ENCODE measurements at places on chromosomes 7 and 10.
A peak's percentile ranks its signal among the peaks of the same experiment; 100 is the strongest.

DNA sequence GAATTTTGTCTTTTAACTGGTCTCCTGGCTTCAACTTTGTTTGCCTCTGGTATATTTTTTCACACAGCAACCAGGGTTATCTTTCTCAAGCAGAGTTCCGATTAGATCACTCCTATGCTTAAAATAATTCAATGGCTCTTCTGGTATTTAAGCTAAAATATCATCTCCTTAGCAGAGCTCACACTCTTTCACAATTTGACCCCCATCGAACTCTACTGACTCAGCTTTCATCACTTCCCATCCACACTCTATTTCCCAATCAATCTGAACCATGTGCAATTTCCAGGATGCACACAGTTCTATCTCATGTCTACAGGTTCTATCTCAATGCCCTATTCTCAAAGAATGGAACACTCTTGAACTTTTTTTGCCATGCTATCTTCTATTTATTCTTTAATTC is 809.5 kb downstream of the GRID1 start:
- H3K27ac ChIP-seq = no peak overlapping the region
- H3K27me3 ChIP-seq = no peaks in the 10 kb centered on the region
- no peak overlapping the region for H3K4me3 ChIP-seq
- no peaks in the 10 kb centered on the region for H3K4me1 ChIP-seq
- DNase-seq = no peak

DNA sequence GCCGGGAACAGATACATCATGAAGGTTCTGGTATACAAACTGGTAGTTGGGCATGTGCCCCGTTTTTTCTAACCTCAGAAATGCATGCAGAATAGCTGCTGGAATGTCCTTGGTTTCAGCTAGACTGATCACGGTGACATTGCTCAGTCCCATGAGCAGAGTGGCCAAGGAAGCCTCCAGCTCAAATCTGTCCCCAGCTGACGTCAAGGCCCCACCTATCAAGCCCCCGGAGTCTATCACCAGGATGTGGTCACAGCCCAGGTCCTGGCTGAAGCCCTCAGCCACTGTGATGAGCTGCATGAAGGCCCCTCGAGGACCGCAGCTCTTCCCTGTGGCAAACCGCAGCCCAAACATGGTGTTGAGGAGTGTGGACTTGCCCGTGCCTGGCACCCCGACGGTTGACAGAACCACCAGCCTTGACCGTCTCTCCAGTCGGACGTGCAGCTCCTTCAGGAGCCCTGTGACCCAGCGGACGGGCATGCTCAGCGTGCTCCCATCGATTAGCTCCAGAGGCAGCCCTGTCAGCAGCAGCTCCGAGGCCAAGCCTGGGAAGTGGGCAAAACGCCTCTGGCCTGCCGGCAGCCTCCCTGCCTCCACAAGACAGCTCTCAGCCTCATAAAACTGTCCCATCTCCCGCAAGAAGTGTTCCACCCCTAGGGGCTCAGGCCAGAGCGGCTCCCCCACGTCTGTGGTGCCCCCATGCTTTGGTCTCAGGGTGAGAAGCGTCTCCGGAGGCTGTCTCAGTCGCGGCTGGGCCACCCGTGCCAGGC is 7.8 kb upstream of the MRPS24 start:
- H3K4me3 ChIP-seq = no peak overlapping the region
- H3K27ac ChIP-seq = no peak overlapping the region
- H3K4me1 ChIP-seq = peaks cover 4% of the 10 kb centered on the region

DNA sequence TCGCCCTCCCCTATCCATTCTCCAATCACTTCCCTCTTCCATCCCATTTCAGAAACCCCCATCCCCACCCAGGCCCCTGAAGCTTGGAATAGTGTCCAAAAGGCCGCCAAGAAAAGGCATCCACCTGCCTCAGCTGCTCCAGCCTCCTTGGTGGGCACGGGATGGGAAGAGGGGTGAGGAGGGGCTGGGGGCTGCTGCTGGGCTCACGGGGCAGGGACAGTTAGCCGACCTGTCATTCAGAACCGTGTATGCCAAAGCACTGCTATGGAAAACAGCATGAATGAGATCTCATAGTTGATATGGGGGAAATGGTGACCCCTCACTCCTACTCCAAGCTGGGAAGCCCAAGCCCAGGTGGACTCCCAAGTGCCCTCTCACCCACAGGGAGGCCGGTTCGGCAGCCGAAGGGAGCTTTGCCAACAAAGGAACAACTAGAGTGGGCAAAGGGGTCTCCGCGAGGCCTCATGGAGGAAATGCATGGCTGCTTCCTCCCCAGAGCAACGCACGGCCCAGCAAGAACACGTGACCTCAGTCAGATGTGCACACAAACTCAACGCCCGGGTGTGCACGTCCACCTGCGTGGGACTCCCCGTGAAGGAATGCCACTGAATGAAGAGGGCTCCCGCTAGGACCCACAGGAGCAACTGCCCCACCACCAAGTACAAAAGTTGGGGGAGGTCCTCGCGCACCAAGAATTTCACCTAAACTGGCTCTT is 52.5 kb downstream of the EBF3 start:
- no peak for DNase-seq
- no peaks in the 10 kb centered on the region for H3K4me1 ChIP-seq
- H3K27ac ChIP-seq = no peak overlapping the region
- H3K27me3 ChIP-seq = no peaks in the 10 kb centered on the region
- H3K36me3 ChIP-seq = no peaks in the 10 kb centered on the region

DNA sequence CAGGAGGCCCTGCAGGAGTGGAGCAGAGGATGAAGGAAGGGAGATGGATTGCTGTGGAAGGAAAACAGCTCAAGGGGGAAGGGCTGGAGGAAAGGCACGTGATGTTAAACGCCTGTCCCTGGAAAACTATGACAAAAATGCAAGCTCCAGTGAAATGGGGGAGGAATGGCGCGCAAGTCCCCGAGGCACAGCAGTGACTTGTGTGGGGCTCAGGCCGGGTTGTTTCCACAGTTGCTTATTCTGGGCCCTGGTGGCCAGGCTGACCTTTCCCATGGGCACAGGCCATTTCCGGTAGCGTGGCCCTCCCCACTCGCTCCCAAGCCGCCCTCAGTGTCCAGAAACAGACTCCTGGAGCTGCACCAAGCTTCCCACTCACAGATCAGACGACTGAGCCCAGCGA is 68.1 kb upstream of the PDGFA start:
- H3K36me3 ChIP-seq = peaks cover 50% of the 10 kb centered on the region
- no peak for DNase-seq
- no peaks in the 10 kb centered on the region for H3K27me3 ChIP-seq
- no peaks in the 10 kb centered on the region for H3K4me1 ChIP-seq
- no peak overlapping the region for H3K4me3 ChIP-seq

DNA sequence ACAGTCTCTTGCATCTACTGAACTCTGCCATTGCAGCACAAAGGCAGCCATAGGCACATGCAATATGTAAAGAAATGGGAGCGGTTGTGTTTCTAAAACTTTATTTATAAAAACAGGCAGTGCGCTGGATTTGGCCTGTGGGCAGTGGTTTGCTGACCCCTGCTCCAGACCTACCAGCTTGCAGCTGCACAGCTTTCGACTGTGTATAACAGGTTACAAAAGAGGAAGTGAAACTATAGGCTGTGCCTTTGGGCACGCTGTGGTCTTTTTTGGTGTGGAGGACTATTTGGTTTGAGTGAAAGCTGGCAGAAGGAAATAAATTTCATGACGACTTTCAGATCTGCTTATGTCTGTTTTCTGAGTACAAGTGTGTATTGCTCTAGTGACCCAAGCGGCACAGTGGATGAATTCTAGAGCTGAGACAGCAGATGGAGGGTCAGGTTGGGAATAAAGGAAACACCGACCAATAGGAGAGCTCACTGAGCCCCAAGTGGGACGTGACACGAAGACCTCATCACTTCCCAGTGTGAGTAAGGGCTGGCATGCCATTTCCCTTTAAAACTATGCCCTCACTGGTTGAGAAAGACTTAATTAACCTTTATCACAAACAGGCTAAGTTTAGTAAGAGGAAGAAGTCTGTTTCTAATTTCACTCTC is 152.7 kb downstream of the ANK3 start:
- H3K27ac ChIP-seq = no peak overlapping the region
- DNase-seq = no peak
- H3K36me3 ChIP-seq = no peaks in the 10 kb centered on the region
- H3K4me1 ChIP-seq = no peaks in the 10 kb centered on the region
- H3K27me3 ChIP-seq = no peaks in the 10 kb centered on the region
- no peak overlapping the region for H3K4me3 ChIP-seq

- no peak for DNase-seq
- H3K4me3 ChIP-seq = peak overlapping the region; percentile 73
- H3K4me1 ChIP-seq = no peaks in the 10 kb centered on the region
- peaks cover 13% of the 10 kb centered on the region for H3K27me3 ChIP-seq
Measured at GRCh38 chr10:59177836-59178235, 1.4 kb downstream of the PHYHIPL start.

GRCh38 chr10:9596368-9596920 is 1421.2 kb upstream of the CELF2 start:
- no peaks in the 10 kb centered on the region for H3K27me3 ChIP-seq
- H3K4me1 ChIP-seq = no peaks in the 10 kb centered on the region
- H3K4me3 ChIP-seq = no peak overlapping the region
- H3K36me3 ChIP-seq = no peaks in the 10 kb centered on the region
- no peak for DNase-seq

- H3K4me3 ChIP-seq = no peak overlapping the region
- H3K27me3 ChIP-seq = no peaks in the 10 kb centered on the region
- no peak for DNase-seq
- no peaks in the 10 kb centered on the region for H3K36me3 ChIP-seq
Measured at GRCh38 chr10:124909563-124909962, 32.4 kb upstream of the ZRANB1 start.

DNA sequence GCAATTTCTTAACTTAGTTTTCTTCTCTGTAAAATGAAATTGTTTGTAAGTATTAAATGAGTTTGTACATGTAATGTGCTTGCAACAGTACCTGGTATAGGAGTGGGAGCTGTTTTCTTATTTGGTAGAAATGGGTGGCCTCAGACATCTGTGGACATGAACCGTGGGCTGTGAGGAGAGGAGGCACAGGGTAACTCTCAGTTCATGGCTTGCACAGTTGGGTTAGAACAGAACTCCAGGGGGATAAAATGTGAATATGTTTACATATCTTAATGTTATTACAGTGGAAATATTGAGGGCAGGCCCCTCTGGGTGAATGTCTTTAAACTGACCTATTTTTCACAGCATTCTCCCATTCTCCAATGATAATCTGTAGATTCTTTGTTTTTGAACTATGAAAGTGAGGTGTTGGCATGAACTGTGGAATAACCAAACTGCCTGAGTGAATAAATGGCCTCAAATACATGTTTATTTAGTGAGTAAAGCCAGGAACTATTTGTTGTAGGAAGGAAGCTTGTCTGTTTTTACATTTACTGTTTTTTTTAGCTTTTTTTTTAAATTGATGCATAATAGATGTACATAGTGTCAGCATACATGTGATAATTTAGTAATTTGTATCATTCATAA is 2.6 kb downstream of the ABCA13 start:
- peaks cover under 1% of the 10 kb centered on the region for H3K36me3 ChIP-seq
- no peaks in the 10 kb centered on the region for H3K4me1 ChIP-seq
- no peak overlapping the region for H3K27ac ChIP-seq
